Stimulated activated CD8-positive, alpha-beta memory T cell treated with anti-CD3 and anti-CD28 coated beads, Interleukin-12 subunit alpha, Interleukin-12 subunit beta, amount 100 ng/mL, for 1 hour (primary cell): ENCODE measurements at places on chromosomes 11 and 22.

DNA sequence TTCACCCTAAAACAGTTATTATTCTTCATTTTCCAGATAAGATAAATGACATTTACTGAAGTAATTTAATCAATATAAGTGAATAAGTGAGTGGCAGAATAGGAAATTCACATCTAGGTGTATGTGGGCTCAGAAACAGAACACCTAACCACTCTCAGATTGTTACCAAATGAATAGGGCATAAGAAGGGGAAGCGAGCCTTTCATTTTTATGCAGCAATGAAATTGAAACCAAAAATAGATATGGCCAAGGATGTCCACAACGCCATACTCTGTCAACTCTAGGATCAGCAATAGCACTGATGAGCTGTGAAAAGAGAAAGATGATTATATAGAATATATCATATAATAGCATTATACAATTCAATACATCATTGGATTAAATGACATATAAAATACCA, 398.1 kb upstream of the API5 start:
- DNase-seq, result no peak

DNA sequence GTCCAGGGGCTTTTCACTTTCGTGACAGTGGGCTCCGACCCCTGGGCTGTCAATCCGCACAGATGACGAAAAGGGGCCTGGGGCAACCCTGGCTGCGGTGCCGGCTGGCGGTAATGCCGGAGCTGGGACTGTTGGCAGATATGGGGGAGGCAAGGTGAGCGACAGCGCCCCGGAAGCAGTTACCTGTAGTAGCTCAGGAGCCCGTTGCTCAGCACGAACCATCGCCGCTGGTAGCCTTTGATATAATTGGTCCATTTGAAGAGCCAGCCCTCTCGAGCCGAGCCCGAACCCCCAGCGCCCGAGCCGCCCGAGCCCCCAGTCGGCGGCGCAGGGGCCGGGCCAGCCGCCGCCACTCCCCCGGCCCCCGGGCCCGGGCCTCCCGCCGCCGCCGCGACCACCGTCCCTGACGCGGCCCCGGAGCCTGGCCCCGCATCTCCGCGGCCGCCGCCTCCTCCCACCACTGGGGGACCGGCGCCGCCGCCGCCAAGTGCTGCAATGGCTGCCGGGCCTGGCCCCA, 396 bp downstream of the OSBP start:
- DNase-seq, result peak; percentile 36

DNA sequence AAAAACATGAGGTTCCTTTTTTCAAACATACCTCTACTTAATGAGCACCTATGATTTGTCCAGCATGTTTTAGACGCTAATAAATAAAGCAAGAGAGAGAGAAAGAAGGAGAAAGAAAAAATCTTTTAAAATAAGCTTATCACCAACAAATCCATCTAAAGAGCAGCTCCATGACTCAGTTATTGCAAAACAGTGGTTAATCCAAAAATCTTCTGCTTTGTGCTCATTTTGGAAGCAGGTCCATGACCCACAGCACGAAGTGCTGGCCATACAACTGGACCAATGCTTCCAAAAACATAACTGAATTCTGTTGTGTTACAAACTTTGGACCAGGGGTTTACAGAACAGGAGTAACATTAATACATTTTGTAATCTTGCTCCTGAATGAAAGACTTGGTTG, 696.6 kb downstream of the KCNA4 start:
- DNase-seq, result no peak

GRCh38 chr11:30546334-30546733, 39.8 kb downstream of the MPPED2 start:
- DNase-seq, result no peak

DNA sequence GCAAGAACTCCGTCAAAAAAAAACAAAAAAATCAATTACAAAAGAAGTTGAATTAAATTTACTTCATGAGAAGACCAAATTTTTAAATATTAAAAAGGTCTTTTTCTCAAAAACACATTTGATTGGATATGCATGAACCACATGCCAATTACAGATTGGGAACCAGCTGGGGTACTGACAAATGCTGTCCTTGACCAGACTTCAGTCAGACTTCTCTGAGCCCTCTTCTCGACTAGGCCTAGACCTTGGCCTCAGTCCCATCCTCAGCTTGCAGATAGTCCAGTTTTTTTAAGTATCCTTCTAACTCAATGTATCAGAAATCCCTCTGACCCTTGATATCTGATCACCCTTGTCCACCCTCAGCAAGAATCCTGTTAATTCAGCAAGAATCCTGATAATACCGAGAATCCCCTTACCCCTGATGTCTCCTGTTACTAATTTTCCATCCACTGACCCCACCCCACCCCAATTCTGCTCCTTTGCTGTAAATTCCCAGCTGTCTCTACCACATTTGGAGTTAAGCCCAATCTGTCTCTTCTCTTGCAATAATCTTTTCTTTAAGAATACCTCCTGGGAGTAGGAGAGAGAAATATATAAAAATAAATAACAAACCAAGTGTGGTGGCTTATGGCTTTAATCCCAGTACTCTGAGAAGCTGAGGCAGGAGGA, 30.9 kb downstream of the OR4D9 start:
- DNase-seq, result no peak

- DNase-seq, result no peak
These were observed 11.3 kb upstream of the PIM3 start for GRCh38 chr22:49948958-49949913.

DNA sequence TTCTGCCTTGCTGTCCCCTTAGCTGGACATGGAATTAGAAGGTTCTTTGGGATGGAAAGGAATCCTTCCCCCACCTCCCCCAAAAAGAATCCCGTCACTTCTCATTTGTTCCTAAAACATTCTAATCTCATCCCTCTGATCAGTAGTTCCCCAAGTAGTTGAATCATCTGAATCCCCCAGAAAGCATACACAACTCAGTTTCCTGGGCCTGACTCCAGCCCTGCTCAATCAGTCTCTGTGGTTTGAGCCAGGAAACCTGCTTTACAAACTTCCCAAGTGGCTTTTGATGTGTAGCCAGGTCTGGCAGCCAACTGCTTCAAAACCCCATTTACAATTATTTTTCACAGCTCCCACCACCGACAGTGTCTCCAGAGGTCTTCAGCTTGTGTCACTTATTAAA, 20.2 kb downstream of the C22orf31 start:
- DNase-seq, result no peak

DNA sequence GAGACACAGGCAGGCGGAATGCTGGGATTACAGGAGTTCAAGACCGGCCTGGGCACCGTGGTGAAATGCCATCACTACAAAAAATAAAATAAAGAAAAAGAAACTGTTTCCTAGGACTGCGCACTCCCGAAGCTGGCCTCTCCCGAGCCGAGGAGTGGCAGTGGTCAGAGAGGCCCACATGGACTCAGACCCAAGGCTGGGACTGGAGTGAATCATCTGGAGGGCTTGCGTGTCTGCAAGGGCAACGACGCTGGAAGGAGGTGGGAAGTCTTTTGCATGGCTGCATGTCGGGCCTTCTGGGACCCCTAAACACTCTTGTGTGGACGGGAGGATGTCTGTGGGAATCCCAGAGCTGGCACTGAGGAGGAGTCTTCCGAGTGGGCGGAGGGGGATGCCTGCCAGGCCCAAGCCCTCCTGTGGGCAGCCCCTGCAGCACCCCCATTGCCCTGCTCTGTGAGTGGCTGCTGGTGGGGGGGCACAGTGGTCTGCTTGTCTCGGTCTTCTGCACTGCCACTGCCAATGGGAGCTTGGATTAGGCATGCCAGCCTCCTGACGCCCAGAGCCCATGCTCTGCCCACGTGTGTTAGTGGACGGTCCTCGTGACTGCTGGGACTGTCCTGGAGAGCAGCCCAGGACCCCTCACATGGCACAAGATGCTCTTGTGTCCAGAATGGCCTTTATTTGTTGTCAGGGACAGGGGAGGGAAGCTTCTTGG, 1.8 kb upstream of the AP2A2 start:
- DNase-seq, result no peak

GRCh38 chr11:96122601-96123074, 198.7 kb upstream of the MTMR2 start:
- DNase-seq, result no peak

GRCh38 chr11:124297921-124298320, 15.8 kb downstream of the OR8D1 start:
- DNase-seq, result no peak

- DNase-seq, result no peak
These were observed 12.3 kb downstream of the EHD1 start for GRCh38 chr11:64866173-64866491.

- DNase-seq, result no peak
These were observed 48.4 kb downstream of the PDE2A start for GRCh38 chr11:72625691-72626413.

DNA sequence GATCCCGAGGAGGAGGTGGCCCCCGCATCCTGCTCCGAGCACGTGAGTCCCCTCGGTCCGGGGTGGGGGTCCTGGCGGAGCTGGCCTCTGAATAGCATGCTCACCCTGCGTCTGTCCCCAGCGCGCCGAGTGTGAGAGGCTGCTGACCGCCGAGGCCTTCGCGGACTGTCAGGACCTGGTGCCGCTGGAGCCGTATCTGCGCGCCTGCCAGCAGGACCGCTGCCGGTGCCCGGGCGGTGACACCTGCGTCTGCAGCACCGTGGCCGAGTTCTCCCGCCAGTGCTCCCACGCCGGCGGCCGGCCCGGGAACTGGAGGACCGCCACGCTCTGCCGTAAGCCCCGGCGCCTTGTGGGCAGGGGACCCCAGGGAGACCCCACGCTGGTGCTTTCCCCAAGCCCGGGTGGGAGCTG, 3.5 kb downstream of the MUC2 start:
- no peak for DNase-seq
